Activated naive CD4-positive, alpha-beta T cell treated with anti-CD3 and anti-CD28 coated beads, Interleukin-2, amount 10 ng/mL, durations not matched to agents 7 days and 5 days (primary cell): ENCODE measurements at places on chromosomes 12 and 14.

DNA sequence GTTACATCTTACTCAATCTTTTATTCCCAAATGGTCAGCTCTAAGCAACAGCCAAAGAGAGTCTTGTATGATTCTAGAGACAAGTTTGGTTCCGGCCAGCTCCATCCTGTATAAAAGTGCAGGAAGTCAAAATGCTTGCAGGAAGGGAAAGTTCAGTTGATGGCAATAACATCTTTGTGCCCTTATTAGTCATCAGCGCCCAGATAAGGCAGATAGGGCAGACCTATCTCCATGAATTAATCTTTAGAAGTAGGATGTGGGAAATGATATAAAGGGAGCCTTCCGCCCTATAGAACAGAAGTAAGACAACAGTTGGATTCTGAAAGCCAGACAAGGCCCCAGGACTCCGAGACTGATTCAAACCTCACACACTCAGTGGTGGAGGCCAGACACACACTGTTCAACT, 6.4 kb downstream of the GNS start:
- no peak for DNase-seq

DNA sequence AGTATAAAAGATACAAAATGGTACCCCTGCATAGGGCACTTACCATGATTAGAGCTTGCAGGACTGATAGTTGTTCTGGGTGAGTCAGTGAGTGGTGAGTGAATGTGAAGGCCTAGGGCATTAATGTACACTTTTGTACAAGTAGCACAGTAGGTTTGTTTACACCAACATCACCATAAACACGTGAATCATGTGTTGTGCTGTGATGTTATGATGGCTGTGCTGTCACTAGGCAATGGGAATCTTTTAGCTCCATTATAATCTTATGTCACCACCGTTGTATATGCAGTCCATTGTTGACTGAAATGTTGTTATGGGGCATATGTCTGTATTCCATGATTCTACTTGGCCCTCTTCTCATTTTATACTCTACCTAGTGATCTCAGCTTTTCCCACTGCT, 11.8 kb downstream of the NUBPL start:
- DNase-seq, result no peak

DNA sequence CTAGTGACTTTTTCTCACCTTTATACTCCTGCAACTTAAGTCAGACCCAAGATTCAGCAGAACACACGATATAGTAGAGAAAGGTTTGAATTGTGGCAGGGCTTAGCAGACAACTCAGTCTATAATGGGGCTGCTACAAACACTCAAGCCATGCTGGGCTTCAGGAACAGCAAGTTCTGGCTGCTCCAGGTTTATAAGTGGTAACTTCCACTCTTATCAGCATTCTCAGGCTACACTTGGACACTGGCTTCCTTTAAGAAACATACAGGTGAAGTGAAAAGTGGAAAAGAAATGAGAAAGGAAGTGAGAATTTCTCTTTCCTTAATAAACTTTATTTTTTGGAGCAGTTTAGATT, 21.7 kb downstream of the PLEKHD1 start:
- DNase-seq, result no peak

DNA sequence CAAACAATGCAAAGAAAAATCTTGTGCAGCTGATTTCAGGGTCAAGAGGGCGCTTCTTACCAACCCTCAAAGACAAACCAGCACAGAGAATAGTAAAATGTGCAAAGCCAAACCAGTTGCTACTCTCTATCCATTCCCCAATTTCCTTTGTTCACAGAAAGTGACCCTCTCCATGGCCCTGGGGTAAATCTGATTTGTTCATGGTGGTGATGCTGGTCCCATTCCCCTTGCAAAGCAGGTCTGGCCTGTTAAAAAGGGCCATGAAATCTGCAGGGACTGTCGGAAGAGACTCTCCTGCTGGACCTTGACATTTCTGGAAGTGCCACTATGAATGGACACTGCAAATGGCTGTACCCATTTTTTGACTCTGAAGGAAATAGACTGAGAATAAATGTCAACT, 113.5 kb downstream of the HMGA2 start:
- no peak for DNase-seq

DNA sequence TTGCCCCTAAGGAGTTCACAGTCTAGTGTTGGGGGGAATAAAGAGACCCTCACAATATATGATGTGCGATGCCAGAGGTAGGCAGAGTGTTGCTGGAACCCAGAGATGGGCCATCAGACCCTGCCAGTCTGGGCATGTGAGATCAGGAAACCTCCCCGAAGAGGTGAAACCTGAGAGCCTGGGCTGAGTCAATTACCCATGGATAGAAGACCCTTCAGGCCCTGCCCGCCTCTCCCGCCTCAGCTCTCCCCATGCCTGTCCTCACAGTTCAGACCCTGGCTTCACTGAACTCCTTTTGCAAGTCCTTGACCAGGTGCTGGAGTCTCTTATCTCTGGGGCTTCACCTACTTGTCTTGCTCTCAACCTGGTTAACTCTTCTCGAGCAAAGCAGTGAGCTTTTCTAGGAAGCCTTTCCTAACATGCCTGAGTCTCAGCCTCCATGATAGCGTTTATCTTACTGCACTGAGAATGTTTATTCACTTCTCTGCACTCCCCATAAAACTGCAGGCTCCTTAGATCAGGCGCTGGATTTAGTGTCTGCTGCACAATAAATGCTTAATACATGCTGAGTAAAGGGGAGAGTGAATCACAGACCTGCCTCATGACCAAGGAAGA, 19.6 kb downstream of the ALDH1L2 start:
- no peak for DNase-seq

DNA sequence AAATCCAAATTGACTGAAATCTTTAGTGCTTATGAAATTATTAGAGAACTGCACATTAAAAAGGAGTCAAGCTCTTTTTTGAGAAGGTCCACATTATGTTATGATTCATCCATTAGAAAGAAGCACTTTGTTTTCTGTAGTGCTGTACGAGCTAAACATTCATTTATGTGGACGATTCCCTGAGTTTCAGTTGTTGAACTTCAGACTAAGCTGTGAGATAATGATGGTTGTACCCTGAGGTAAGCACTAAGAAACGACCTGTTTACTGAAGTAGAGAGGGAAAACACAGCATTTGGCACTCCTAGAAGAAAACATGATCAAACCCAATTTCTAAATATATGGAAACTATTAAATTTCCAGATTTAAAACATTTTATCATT, 67.3 kb upstream of the ATP2B1 start:
- DNase-seq, result no peak

- no peak for DNase-seq
These were observed at the start of gene TRPV4 for GRCh38 chr12:109833307-109834189. Gene TRPV4 (minus strand): TSS chr12:109833398. CDS start chr12:109814796, 18,602 bp downstream.

- no peak for DNase-seq
These were observed 122.0 kb downstream of the RAD51B start for GRCh38 chr14:67941456-67942018.

- DNase-seq, result no peak
These were observed 19.0 kb downstream of the MYL2 start for GRCh38 chr12:110901401-110901800.

- no peak for DNase-seq
These were observed 26.8 kb upstream of the KCNK13 start for GRCh38 chr14:90034835-90035525.

DNA sequence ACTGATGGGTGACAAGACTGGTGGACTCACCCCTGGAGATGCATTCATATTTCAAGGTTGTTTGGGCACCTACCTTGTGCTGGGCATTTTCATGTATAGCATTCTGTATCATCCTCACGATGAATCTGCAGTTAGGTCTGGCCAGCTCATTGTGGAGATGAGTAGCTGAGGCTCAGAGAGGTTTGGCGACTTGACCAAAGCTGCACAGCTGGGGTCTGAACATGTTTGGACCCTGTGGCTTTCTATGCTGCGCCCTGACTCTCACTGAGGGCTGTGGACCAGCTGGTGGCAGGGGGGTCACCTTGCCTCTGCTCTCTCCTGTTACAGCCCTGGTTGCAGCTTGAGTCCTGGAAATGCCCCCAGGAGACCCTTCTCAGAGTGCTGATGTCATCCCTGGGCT, 24.9 kb upstream of the CCDC63 start:
- no peak for DNase-seq

DNA sequence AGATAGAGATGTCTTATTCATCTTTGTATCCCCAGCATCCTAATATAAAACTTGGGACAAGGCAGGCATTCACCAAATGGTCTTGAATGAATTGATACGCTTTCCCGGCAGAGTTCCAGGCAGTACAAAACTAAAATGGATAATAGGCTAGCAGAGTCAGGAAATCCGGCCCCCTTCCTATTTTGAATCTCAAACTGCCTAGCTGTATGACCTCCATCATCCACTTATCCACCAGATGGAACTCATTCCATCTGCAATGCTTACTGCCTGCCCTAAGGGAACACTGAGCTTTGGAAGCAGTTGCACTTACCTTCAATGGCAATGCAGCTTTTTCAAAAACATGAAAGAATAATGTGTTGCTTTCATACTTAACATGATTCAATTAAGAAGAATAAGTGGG, 43.4 kb downstream of the BDKRB1 start:
- no peak for DNase-seq

DNA sequence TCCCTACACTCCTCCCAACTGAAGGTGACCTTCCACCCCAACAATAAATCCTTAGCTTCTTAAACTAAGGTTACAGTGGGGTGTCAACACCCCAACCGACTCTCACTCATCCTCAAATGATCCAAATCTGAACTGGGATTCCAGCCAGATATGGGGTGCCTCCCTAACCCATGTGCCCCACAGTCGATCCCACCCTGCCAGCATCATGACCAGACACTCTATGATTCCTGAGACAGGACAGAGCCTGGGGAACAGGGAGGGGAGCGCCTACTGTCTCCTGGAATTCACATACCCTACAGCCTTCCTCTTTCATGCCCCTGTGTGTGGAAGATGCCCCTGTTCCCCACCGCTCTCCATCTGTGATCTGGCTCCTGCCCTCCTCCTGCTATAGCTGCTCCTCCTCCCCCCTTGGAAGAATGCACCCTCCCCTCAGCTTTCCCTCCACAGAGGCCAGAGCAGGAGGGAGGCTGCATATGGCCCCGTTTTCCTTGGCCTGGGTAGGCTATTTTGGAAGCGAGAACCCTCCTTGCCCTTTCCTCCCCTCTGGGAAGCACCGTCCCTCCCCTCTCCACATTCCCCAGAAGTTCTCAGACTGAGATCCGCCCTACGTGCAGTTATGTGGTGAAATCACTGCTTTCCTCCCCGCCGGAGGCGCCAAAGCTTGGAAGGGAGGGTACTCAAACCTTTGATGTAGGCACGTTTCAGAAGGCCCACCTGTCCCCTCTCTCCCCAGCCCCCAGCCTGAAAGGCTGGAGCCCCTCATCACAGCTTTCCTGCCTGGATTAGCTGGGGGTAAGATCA, 48.0 kb downstream of the SMUG1 start:
- no peak for DNase-seq

DNA sequence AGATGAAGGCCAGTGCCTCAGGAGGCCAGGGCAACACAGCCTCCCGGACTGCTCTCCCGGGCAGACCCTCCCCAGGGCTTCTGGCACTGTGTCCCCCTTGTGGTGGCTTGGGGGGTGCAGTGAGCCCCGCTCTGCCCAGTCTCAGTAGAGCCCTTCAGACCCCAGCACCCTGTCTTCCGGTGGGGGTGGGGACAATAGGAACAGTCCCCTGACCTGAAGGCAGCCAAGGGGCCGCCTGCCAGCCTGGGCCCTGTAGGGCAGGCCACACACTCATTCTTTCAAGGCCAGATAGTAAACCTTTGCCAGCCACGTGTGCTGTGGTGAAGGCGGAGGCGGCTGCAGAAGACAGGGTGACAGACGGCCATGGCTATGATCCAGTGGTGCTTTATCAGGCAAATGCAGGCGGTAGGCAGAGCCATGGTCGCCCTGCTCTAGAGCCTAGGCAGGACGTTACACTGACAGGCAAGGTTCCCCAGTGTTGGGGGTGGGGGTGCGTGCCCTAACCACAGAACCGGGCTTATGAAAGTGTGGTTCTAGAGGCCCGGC, 15.0 kb downstream of the ZFYVE21 start:
- DNase-seq, result no peak

DNA sequence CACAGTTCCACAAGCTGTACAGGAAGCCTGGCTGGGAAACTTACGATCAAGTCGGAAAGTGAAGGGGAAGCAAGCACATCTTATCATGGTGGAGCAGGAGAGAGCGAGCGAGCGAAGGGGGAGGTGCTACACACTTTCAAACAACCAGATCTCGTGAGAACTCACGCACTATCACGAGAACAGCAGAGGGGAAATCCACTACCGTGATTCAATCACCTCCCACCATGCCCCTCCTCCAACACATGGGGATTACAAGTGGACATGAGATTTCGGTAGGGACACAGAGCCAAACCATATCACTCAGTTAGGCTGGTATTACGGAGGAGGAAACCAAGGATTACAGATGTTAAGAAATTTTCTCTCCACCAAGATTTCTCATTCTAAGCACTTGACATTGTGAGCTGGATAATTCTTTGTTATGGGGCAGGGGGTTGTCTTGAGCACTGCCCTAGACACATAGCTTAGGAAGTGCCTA, 262.0 kb upstream of the G2E3 start:
- no peak for DNase-seq

DNA sequence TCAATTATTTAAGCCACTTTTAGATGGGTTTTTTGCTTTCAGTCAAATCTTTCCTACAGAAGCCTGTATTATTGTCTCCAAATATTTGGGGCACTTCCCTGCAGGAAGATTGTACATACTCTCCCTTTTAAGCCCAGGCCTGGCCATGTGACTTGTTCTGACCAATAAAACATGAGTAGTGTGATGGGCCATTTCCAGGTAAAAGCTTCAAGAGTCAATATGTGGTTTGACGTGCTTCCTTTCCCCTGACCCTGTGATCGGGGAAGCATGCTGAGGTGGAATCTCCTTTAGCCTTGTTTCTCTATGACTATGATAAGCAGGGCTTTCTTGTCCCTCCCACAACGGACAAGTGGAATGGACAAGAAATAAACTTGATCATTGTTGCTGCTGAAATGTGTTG, 14.2 kb upstream of the NIN start:
- DNase-seq, result no peak

DNA sequence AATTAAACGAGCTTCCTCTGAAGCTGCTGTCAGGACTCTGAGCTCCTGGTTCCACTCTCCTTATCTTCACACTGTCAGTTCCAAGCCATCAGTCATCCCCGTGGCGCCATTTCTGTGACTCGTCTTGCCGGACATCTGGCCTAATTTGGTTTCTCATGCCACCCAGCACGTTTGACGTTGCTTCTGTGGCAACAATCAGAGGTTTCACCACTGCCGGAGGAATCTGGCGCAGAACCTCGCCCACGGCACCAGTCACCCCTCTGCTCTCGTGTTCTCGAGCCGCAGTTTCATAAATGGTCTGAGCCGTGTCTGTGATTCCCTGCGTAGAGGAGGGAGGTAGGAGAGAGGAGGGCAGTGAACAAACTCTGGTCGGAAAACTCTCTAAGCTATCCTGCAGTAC, 29.7 kb downstream of the BDKRB1 start:
- no peak for DNase-seq
